SJSA1 (cell line): ENCODE measurements at places on chromosomes 3 and 15.

DNA sequence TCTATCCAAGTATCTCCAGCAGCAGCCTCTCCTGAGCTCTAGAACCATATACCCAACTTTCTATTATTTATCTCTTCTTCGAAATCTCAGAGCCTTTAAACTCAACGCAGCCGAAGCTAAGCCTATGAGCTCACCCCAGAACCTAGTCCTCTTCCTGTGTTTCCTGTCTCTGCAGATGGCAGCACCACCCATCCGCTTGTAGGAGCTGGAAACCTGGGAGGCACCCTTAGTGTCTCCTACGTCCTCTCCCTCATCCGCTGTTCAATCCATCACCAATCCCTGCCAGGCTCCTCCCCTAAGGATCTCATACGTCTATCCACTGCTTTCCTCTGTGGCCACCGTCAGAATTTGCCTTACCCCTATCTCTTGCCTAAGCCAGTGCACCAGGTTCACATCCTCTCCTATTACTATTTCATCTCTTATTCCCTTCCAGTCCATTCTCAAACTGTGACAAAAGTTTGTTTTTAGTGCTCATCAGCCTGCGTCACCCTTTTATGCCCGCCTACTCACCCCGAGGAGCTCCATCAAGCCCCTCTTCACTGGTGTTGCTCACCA lies 9.6 kb downstream of the VGLL4 start:
- DNase-seq = no peak

GRCh38 chr3:39960515-39961191 lies 151.2 kb downstream of the MYRIP start:
- no peak for DNase-seq

GRCh38 chr3:30356866-30357753 lies 249.3 kb upstream of the TGFBR2 start:
- peak; percentile 42 for DNase-seq

DNA sequence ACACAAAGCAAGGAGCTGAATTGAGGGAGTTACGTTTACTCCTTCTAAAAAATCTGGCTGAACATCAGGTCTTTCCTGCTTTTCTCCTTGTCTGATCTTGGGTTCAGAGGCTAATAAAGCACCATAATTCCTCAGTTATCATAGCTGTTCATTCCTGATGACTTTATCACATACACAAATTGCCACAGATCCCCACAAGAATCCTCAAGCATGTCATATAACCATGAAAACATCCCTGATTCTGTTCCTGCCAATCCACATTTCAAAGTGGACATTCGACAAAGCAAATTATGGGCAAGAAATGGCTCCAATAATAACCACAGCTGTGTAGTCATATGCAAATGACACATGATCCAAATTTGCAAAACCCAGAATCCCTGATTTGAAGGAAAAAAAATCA lies 321.3 kb downstream of the MEX3B start:
- no peak for DNase-seq

- DNase-seq = no peak
Observed at GRCh38 chr3:28836199-28836598, 444.7 kb upstream of the RBMS3 start.

DNA sequence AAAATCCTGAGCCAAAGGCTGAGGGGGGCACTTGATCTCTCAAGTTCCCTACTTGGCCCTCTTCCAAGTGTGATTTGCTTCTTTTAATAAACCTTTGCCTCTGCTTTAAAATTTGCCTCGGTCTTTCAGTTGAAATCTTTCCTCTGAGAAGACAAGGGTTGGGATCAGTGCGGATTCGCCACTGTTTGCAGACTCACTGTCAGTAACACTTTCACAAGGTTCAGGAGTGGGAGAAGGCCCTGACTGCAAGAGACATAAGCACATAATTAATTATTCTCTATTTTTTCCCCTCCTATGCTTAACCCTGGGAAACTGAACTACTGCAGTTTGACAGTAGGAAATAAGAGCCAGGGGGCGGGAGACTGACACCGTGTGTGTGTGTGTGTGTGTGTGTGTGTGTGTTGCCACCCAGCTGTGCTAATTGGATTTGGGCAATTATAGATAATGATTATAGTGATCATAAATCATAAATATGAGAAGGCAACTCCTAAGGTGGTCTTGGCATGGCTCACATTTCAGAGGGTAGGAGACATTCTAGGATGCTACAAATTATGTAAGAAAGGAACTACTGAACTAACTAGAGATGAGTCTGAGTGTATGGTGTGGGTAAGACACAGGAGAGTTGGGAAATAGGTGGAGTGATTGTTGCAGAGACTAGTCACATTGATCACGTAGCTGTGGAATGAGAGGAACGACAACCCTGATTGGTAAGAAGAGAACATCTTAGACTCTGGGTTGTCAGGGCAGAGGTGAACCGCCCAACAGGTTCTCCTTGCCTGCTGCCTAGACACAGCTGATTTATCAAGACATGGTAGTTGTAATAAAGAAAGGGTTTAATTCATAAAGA lies 5.5 kb upstream of the ZNF662 start:
- DNase-seq = no peak

GRCh38 chr3:108201258-108201657 lies 21.0 kb downstream of the IFT57 start:
- DNase-seq = no peak

DNA sequence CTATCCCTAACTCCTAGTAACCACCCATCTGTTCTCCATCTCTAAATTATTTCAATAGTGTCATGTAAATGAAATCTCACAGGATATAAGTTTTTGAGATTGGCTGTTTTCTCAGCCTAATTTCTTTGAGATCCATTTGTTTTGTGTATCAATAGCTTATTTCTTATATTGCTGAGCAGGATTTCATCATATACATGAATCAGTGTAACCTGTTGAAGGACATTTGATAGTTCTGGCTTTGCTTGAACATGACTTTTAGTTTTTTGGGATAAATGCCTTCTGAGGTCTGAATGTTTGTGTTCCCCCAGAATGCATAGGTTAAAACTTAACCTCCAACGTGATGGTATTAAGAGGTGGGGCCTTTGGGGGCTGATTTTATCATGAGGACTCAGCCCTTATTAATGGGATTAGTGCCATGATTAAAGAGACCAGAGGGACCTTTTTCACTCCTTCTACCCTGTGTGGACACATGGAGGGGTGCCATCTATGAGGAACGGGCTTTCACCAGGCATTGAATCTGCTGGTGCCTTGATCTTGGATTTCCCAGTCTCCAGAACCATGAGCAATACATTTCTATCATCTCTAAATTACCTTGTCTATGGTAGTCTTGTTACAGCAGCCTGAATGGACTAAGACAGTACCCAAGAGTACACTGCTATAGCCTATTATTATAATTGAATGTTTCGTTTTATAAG lies 118.3 kb downstream of the FNDC3B start:
- DNase-seq = no peak

GRCh38 chr15:74432968-74433591 lies 678 bp downstream of the SEMA7A start:
- DNase-seq = no peak

DNA sequence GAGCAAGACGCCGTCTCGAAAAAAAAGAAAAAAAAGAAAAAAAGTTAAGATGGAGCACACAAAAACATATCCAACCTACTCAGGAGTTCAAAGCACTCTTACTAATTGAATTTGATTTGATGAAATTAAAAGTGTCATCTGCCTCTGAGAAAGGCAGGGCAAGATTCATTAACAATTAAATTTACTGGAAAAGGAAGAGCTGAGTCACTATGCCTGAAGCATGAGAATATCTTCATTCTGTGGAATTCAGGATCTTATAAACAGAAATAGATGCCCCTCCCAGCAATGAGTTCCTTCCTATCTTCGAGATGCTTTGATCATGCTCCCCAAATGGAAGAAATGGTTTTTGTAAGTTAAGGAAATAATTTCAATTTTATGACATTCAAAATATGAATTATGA lies 61.0 kb upstream of the ST3GAL6 start:
- no peak for DNase-seq

DNA sequence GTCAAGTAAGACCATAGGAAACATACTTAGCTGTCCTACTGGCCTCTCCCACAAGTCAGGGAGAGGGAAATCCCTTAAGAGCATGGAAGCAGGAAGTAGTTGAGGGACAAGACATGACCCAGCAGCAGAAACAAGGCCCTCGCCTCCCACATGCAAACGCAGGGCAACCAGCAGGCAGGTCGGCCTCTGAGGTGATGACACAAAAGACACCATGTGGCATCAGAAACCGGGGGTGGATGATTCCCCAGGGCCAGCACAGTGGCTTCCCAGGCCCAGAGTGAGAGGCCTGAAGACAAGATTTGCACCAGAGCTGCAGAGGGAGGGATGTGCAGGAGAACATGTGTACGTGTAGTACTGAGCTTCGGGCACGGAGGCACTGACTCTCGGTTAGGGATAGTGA lies 26.3 kb downstream of the PXYLP1 start:
- no peak for DNase-seq

DNA sequence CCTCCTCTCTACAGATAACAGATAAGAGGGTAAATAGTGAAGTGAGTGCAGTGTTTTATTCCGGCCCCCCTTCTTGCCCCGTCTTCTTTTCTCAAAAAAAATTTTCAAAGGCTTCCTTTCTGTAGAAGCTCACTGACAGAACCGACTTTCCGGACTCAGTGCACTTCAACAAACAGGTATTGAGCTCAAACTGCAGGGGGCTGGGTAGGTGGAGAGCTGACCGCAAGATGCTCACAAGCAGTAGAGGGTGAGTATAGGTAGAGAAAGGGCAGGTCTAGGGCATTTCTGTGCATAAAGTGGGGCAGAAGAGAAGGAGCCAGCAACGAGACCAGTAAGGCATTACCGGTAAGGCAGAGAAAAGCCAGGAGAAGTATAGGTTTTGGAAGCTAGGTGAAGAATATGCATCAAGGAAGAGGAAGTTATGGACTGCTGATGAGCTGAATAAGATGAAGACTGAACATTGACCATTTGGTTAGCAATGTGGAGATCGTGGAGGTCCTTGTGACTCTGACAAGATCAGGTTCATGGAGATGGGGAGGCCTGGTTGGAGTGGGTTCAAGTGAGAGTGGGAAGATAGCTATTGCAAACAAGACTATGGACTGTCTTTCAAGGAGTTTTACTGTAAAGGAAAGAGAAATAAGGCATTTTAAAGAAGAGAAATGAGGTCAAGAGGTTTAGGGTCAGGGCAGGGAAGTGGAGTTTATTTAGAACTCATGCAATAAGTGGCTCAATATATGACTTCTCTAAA lies 97.4 kb downstream of the ST6GAL1 start:
- DNase-seq = no peak

- no peak for DNase-seq
Observed at GRCh38 chr3:18424213-18424728, 868 bp downstream of the SATB1 start.

DNA sequence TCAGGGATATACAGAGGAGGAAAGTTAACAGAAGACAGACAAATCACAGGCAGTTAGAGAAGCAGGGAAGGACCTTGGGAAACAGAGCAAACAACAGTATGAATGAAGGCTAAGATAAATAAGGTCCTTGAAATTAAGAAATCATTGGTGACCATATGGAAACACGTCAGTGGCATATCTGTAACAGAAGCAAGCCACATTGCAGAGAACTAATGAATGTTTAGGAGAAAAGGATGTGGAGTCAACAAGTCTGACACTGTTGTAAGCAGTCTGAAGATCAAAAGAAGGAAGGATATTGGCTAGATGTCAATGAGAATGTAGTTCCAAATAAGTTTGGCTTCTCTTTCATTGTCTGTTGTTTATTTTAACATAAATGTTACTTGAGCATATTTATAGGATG lies 542.4 kb downstream of the UNC13C start:
- DNase-seq = no peak

DNA sequence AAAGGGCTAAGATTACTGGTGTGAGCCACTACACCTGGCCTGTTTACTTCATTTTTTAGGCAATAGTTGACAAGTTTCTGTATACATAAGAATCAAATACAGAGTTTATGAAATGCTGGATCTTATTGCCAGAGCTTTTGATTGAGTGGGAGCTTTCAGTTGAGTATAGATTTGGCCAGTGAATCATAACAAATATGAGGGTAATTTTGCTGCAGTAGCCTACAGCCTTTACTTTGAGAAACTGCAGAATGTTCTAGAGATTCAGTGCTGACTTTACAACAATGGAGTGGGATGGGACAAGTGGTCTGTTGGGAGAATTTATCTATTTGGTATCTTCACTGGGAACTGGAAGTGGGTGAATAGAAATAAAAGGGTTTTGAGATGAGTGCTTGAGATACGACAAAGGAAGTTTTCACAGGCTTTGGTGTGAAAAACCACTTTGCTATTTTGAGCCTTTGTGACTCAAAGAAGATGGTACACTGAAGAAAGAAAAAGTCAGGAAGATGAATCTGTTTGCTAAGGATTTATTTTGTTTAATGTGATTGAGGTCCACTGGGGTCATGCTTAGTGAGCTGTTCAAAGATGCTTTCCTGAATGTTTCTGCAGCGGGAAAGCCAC lies 227.8 kb downstream of the UBE2E2 start:
- no peak for DNase-seq
